ENCODE measurements at places on chromosomes 11 and 22.

DNA sequence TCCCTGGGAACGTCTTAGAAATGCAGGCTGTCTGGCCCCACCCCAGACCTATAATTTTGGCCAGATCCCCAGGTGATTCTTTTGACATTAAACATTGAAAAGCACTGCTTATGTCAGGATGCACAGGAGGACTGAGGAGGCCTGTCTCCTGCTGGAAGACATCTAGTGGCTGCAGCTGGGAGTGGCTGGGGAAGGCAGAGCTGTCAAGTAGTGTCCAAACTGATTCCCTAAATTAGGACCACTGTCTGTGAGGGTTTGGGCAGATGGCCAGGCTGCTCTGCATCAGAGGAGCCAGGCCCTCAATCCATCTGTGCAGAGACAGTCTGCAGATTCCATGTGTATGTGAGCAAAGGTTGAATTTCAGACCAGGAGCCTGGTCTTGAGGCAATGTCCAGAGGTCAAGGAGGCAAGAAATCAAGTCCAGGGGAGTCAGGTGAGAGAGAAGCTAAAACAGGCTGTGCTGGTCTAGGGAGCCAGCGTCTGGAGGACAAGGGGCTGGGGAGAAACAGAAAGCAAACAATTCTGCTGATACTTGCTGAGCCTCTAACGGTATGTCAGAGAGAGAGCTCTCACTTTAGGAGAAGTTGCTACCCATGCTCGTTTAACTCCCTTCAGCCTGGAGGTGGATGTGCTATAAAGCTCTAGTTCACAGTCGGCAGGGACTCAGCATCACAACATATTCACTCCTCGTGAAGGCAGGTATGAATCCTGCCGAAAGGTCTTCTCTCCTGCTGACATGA is 15.3 kb upstream of the SYTL2 start:
- DNase-seq = no peak

DNA sequence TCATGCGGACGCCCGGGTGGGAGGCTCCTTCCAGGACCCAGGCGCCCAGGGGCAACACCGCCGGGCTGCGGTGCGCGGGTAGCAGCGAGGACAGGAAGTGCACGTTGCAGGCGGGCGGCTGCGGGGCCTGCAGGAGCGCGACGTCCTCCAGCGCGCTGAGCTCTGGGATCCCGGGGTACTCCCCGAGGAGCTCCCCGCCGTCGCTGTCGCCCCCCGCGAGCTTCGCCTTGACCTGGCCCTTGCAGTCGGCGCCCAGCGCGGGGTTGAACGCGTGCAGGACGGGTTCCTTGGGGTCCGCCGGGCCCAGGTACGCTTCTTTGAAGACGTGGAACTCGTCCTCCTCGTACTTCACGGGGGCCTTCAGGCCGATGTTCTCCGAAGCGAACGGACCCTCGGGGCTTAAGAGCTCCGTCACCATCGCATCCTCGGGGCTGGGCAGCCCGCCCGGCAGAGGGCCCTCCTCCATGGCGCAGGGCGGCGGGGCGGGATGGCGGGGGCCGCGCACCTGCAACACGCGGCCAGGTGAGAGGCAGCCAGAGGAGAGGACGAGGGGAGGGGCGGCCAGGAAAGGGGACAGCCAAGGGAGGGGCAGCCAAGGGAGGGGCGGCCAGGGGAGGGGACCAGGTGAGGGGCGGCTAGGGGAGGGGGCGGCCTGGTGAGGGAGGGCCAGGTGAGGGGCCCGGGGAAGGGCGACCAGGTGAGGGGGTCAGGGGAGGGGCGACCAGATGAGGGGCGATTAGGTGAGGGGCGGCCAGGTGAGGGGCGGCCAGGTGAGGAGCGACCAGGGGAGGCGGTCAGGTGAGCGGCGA is 921 bp downstream of the TESMIN start:
- DNase-seq = no peak

- DNase-seq = no peak
Observed at GRCh38 chr11:75463106-75463774, 30.2 kb upstream of the KLHL35 start.

DNA sequence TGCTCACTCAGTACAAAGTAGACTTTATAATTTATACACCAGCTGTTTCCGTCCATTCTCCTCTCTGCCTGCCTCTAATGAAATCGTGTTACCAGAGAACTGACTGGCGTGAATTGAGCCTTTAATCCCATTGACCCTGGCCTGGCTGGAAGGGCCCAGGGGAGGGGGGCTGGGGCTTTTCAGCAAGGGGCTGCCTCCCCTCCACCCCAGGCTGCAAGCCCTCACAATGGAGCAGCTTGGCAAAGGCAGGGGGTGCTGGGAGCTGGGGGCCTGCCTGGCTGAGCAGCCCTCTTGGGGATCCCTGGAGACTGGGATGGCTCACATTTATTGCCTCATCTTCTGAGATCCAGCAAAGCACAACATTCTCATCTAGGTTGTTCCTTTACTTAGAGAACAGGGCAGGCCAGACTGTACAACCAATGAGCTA is 25.8 kb upstream of the LMO1 start:
- DNase-seq = no peak

- no peak for DNase-seq
Observed at GRCh38 chr11:61683961-61684869, 4.0 kb downstream of the DAGLA start.

- DNase-seq = no peak
Observed at GRCh38 chr11:33449798-33450197, 192.6 kb downstream of the HIPK3 start.
